ENCODE measurements at places on chromosomes 5 and 9. TPM values are rescaled to one million over a fixed set of nuclear protein-coding genes. Genes with fewer than 3 reads are reported as not detected.

- DNase-seq = peak; percentile 94
Observed at GRCh38 chr9:129139233-129139992, 28.2 kb downstream of the PTPA start.

DNA sequence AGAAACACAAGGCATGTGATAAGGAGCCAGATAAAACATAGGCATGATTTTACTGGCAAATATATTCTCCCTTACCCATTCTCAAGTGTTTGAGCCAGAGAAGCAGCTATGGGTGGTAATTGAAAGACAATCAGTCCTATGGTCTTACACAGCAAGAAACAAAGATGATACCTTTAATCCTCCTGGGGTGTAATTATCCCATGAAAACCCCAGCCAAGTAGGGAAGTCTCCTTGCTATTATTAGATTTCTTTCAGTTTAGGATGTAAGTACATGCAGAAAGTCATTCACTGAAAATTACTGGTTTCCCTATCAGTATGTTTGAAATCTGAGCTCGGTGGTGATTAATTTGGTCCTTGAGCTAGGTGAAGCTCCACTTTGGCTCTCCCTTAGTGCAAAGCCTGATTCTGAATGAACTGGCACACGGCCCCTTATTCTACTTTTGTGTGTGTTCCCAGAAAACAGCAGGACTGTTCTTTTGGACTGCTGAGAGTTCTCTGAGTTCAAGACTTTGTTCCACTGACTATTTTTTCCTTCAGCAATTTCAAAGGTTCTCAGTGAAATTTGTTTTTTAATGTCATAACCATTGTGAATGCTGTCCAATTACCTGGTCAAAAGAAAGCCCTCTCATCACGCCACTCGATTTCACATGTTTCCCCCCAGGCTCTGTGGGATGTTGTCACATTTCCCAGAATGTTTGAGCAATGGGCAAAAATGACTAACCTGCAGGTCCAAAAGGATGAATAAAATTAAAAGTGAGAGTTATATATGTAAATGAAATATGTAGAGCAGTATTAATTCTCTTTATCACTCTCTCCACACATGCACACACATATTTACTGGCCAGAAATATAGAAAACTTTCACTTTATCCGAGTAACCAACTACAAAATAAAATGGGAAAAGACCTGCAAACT lies 343.0 kb downstream of the RAB3C start:
- peak; percentile 49 for DNase-seq

DNA sequence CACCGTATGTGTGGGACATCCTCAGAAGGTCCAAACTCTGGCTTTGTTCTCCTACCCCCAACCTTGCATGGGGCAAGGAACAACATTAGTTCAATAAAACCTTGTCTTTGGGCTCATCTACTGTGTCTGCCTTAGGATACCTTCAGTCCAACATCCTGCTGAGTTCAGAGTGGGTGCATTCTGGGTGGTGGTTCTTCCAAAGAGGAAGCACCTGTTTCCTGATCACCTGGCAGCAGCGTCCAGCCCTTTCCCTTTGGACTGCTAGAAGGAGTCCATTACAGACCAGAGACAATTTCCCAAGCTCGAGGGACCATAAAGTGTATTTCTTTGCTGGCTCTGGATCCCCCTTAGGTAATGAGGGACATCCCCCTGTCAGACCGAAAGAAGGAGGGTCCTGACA lies 154.1 kb downstream of the SEMA6A start:
- no peak for DNase-seq

The FOXD1 gene
- 0.50 TPM for polyA plus RNA-seq

DNA sequence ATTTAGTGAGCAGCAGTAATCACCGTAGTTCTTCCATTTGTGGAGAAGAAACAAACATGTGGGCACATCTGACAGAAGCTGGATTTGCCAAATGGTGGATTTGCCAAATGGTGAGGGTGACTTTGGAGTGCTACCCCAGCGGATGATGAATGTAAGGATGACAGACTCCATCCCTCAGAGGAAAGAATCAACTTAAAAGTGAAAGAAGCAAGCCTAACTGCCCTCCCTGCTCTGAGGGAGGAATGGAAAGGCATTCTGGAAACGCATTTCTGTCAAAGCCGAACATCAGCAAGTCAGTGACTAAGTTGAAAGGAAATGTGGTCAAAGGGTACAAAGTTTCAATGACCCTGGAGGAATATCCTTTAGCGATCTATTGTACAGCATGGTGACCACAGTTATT lies 143.5 kb downstream of the GPBP1 start:
- DNase-seq = no peak

The CDH9 gene
- polyA plus RNA-seq = not detected

DNA sequence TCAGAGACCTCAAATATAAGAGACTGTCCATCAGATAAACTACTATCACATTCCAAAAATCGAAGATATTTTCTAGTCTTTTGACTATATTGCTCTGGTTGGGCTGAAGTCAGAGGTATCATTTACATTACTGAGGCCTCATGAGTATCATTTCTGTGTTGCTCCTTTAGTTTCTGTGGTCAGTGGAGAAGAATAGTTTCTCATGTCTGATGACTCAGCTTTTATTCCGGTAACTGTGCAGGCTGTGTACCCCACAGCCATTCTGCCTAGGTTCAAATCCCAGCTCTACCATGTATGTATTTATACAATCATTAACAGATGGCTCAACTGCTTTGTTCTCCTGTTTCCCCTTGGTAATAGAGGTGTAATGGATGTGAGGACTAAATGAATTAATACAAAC lies 179.3 kb downstream of the ALDH1A1 start:
- no peak for DNase-seq

GRCh38 chr5:35819026-35819425 lies 37.7 kb upstream of the IL7R start:
- no peak for DNase-seq

- DNase-seq = no peak
Observed at GRCh38 chr9:28758341-28758740, 1185.1 kb upstream of the C9orf72 start.

- DNase-seq = no peak
Observed at GRCh38 chr5:160463740-160464465, 42.2 kb downstream of the PTTG1 start.

DNA sequence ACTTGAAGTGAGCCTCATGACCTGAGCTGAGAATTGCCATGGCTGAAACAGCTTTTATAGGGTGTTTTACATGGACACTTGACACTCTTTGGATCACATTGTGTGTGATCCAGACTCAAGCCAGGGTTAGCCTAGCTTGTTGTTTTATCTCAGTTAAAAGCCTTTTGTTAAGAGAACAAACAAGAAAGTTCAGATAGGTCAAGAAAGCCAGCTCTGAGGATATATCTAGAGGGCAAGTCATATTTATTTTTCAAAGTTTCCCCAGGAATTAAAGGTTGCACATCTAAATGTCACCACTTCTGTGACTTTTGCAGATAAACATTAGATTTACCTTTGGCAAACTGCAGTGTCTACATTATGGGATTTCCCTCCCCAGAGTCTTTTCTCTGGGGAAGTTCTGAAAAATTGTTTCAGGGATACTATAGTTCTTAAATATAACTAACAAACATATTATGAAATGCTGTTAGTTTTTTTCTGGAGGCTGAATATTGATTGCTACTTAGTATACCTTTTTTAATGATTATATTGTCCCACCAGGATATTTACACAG lies 134.5 kb downstream of the C9orf152 start:
- DNase-seq = no peak

- no peak for DNase-seq
Observed at GRCh38 chr5:16593013-16593412, 23.8 kb downstream of the RETREG1 start.

GRCh38 chr5:116032991-116033390 lies 719 bp downstream of the ARL14EPL start:
- DNase-seq = no peak

The SPATA31A3 gene
- polyA plus RNA-seq = not detected

DNA sequence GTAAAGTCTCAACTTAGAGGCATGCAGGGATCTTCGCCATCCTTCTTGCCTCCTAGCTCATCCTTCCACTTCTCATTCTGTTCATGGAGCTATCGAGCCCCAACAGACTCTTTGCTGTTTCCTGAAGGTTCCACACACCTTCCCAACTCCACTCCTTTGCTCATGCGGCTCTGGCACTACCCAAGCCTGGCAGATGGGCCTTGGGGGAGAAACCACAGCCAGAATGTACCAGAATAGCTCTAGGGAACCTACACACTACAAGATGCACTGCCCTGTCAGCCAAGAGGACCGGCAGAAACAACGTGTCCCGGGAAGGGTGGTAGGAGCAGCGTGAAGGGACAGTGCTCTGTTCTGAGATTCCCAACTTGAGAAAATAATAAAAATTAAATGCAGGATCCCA lies 178.9 kb downstream of the GABBR2 start:
- DNase-seq = no peak

DNA sequence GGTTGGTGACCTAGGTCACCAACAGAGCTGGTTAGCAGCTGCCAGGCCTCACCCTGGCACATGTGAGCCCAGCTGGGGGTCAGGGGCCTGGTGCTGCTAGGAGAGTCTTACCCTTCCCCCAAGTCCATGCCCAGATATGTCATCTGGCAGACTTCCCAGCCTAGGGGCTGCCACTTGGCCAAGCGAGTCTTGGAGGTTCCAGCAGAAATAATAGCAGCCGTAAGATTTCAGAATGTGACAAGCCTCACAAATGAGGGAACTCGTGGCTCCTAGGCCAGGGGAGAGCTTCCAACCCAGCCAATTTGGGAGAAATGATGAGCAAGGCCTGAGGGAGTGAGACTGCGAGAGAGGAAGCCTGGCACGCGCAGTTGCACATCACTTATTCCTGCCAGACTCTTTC lies 11.1 kb downstream of the URM1 start:
- DNase-seq = no peak

DNA sequence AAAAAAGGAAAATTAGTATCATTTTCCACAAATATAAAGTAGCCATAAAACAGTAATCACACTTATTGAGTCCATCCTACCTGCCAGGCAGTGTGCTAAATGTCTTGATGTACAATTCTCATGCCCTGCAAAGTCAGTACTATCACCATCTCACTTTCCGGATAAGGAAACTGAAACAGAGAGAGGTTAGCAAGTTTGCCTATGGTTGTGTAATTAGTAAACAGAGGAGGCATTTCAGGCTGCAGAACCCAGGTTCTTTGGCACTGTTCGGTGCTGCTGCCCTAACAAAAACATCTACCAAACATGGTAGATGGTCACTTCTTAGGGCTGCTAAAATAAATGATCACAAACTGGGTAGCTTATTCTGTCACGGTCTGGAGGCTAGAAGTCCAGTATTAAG lies 22.6 kb downstream of the PLAC8L1 start:
- DNase-seq = no peak

DNA sequence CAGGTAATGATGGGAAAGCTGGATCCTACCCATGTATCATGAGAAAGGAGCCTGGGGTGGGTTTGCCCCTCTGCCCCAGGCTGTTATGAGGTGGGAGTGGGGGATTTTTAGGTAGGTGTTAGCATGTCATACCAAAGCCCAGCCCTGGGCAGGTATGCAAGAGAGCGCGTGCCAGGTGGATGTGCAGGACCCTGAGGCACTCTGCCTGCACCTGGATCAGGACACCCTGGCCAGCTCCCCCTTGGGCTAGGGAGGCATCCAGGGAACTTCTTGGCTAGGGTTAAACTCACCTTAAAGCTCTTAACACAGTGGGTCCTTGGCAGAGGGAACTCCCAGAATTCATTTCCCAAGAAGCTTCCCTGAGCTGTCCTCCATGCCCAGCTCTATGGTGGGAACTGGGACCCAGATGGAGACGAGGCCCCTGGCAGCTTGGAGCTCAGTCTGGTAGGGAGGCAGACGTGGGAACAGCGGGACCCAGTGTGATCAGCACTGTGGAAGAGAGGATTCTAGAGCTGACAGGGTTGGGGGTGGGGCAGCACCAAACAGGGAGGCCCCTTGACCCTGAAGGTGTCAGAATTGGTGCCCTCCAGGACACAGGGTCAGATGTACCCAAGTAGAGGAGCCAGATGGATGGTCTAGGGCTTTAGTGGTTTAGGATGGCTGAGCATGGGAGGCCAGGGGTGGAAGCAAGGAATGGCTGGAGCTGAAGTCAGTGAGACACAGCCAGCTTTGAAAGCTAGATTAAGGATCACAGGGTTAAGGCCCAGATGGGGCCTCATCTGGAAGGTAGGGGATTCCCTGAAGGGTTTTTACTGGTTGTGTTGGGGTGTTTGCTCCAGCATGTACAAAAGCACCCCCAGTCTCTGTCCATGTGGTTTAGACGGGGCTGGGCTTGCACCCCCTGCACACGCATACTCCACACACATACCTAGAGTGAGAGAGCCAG lies 2.2 kb upstream of the PRR7 start:
- no peak for DNase-seq

DNA sequence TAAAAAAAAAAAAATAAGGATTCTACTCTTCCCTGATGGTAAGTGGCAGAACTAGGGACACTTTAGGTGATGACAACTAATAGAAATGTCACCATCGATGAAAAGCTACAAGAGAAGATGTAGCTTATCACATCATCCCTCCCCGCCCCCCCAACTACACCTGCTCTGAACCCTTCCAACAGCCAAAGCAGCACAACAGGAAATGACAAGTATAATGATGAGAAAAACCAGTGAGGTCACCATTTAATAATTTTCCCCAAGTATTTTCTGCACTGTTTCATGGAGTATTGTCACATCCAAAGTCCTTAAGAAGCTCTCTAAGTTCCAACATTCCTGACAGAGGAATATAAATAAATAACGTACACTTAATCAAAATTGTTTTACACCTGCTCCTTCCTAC lies 221.4 kb downstream of the EFNA5 start:
- no peak for DNase-seq

DNA sequence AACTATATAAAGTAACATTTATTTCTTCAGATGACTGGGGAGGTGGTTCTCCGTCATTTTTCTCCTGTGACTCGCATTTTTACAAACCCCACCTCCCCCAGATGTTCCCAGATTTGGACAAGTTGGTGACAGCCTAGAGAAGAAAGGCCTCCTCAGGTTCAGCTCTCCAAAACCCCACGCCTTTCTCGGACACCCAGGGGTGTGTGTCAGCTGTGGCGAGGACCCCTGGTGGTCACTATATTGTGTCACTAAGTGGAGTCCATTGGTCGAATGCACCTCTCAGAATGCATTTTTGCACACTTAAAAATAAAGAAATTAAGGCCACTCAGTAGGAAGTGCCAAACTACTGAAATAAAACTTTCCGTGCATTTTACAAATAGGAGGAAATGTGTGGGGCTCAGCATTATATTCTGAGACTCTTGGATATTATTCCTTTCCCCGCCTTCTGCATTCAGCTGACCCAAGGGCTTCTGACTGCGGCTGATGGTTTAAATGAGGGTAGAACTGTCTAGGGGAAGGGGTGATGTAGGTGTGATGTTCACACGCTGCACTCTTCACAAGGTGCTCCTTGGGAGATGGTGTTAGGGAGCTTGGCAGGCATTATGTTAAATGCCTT lies 47.6 kb downstream of the ACO1 start:
- DNase-seq = peak; percentile 15

- DNase-seq = no peak
Observed at GRCh38 chr5:93462916-93463315, 118.1 kb downstream of the NR2F1-AS1 start.

All from muscle of arm (tissue), 14 donors.